ENCODE measurements at places on chromosomes 6 and 20.

GRCh38 chr6:157020398-157020797 lies 243.2 kb downstream of the ARID1B start:
- DNase-seq: no peak

- no peak for DNase-seq
These were observed 320.9 kb upstream of the CITED2 start for GRCh38 chr6:139695361-139695760.

DNA sequence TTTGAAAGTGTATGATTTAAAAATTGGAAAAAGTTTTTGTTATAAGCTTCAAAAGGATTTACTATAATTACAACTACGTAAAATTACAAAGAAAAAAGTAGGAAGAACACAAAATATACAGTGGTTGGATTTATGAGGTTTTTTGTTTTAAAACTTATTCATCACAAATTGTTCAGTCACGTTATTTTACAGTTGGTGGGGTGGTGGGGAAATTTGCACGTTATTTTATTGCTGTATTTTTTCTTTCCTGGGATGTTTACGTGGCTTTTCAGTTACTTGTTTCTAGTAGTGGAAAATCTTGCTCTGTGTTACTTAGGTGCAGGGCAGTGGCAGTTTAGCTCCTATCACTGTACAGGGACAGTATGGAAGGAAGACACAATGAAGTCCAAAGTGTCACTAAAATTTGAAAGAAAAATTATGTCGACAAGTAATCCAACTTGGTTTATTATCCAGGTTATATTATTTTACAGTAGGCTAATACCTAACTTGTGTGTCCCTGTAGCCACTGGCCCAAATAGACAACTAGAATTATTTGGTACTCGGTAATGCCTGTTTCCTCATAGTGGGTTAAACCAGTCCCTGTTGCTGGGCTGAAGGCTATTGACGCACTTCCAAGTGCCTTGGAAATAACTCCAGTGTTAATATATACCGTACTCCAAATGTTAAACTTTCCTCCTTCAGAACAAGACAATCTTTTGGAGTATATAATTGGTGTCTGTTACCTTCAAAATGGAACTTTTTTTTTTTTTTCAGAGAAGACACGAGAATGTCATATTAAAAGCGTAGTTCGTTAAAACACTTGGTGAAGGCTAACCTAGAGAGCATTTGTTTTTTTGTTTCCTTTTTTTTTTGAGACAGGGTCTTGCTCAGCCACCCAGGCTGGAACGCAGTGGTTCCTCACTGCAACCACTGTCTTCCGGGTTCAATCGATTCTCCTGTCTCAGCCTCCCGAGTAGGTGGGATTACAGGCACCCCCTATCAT lies 4.6 kb downstream of the JARID2 start:
- DNase-seq: no peak

GRCh38 chr6:12010635-12011275 lies 1.4 kb upstream of the HIVEP1 start:
- DNase-seq: no peak

GRCh38 chr6:36139991-36140710 lies 9.8 kb downstream of the MAPK13 start:
- no peak for DNase-seq

- DNase-seq: no peak
These were observed 11.4 kb downstream of the TJAP1 start for GRCh38 chr6:43488667-43489276.

DNA sequence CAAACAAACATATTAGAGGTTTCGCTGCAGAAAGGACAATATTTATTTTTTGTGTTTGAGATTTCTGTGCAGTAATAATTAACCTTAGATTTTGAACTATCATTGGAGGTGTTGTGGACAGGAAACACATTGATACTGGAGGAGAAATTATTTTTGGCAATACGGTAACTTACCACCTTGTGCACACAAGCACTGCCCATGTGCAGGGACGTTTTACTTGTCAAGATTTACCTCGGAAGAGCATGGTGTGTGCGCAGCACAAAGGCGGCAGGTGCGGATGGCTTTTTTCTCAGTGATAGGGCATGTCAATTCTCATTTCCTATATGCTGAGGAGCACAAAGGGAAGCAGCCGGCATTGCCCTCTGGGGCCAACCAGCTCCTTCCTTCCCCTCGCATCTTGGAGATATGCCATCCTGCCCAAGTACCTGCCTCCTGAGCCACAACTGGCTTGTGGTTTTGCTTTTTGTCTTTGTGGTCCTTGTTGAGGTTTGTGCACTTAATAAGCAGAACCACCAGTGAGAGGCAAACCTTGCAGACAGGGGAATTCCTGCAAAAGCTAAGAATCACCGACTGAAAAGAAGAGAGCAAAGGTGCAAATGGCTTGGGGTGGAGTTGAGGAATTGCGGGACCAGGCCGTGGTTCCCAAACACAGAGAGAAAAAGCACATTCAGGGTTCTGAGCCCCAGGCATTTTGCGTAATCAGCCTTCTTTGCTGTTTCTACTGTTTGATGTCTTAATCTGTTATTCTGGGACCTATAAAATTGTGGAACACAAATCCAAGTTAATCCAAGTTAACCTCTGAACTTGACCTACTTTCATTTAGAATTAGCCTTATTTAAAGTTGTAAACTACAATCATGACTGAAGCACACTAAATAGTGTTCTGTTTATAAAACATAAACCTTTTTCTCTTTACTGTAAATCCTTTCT lies 21.9 kb downstream of the SAMD5 start:
- DNase-seq: no peak

DNA sequence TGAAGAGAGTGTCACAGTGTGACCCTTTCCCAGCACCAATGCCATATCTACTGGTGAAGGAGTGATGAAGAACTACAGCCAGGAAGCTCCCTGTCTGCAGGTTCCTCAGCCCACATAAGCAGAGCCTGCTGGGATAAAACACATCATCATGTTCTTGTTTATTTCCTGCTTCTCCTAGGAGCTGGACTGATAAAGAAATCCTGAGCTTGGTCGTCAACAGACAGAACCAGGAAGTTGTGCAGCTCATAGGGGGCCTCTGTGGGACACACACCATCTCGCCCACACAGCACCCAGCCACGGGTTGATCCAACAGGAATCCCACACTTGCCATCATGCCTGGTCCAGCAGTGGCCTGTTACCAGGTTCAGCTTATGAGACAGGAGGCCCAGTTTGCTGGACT lies 2.8 kb upstream of the CSTL1 start:
- no peak for DNase-seq

GRCh38 chr6:137919837-137920730 lies 53.0 kb downstream of the TNFAIP3 start:
- no peak for DNase-seq

DNA sequence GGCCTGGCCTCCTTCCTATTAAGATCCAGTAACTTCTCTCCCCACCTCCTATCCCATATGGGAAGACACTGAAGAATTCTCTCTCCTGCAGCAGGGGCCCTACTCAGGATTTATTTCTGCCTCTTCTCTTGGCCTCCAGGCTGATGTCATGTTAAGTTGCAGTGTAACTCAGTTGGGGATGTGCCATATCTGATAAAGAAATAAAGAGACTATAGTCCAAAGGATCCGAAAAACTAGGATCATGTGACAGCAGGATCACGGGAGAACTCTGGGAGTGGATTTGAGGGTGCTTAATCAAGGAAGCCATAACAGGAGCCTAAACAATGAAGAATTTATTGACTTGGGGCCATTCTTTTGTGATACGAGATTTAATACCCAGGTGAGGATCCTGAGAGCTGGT lies 38.5 kb upstream of the TGM6 start:
- DNase-seq: no peak

All from stimulated activated CD8-positive, alpha-beta memory T cell treated with anti-CD3 and anti-CD28 coated beads, Interleukin-2, amount 100 ng/mL, for 1 hour (primary cell).